ENCODE measurements at places on chromosomes 2 and 18. TPM values are rescaled to one million over a fixed set of nuclear protein-coding genes. Genes with fewer than 3 reads are reported as not detected.

CD8B gene
- not detected for total RNA-seq

PIEZO2 gene
- total RNA-seq, result not detected

TMBIM1 gene
- total RNA-seq, result 126 TPM

PTH2R gene
- total RNA-seq, result not detected

COL4A4 gene
- 3.4 TPM for total RNA-seq

- no peak for DNase-seq
These were observed 54.5 kb downstream of the PARD6G start for GRCh38 chr18:80192653-80193385.

DNA sequence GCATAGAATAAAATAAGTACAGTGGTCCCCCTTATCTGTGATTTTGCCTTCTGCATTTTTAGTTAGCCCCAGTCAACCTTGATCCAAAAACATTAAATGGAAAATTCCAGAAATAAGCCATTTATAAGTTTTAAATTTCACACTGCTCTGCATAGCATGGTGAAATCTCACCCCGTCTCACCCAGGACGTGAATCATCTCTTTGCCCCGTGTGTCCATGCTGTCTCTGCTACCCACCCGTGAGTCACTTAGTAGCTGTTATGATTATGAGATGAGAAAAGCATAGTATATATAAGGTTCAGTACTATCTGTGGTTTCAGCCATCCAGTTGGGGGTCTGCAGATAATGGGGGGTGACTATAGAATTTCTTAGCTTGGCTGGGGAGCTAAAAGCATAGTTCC lies 67.3 kb downstream of the RHBDD1 start:
- DNase-seq, result no peak

GRCh38 chr2:130826419-130826818 lies 10.3 kb upstream of the ARHGEF4 start:
- DNase-seq, result no peak

- DNase-seq, result no peak
These were observed 110.4 kb downstream of the CYP26B1 start for GRCh38 chr2:72037261-72037666.

DNA sequence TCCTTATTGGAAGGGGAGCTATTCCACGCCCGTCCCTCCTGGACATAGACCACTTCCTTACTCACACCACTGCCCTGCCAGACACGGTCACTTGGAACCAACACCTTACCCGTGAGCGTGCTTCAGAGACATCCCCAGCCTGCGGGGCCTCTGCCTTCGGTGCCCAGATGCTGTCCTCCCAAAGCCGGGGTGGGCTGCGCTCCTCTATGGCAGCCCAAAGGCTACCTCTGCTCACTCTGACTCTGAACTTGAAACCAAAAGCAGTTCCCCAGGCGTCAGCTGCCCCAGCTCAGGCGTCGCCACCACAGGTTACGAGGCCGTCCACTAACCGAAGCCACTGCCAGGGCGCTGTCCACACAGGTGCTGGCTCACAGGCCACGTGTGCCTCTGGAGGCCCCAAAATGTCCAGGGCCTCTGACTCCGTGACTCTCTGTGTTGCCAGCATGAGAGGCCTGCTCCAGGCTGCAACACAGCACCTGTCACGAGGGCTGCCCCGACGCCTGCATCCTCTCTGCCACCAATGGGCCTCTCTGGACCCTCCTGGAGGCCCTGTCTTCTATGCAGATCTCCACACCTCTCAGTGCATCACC lies 23.8 kb downstream of the HDAC4 start:
- DNase-seq, result no peak

GRCh38 chr2:171958475-171958874 lies 36.2 kb downstream of the HAT1 start:
- DNase-seq, result no peak

DNA sequence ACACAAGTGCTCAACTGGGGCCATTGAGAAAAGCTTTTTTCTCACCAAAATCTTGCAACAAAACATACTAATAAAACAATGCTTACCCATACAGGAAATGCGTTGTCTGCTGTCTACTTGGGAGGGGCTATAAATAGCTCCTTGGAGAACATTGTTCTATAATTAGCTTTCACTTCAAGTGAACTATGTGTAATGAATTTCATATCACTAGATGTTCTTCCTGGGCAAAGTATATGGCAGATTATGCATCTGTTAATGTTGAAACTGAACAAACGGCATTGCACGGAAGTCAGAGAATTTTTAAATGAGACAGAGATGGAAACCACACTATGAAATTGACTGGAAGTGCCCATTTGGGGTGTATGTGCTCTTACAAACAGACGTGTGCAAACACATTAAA lies 6.4 kb upstream of the NPAS2 start:
- DNase-seq, result no peak

DNA sequence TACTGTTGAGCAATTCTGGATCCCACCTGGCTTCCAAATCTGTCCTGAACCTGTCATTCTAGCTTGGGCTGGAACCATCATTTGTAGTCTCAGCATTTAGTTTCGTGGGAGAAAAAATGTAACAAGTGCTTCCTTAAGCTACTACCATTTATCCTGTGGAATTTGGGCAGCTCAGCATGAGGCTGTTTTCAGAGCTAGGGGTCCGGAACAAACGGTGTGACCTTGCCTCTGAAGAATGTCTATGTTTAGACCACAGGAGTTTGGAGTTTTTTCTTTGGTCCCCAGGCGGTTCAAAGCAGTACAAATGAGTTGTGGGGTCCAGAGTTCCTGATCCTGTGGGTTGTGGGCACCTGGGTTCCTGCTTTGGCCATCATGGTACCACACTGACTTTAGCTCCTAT lies 59.1 kb upstream of the TMEM178A start:
- DNase-seq, result no peak

DNA sequence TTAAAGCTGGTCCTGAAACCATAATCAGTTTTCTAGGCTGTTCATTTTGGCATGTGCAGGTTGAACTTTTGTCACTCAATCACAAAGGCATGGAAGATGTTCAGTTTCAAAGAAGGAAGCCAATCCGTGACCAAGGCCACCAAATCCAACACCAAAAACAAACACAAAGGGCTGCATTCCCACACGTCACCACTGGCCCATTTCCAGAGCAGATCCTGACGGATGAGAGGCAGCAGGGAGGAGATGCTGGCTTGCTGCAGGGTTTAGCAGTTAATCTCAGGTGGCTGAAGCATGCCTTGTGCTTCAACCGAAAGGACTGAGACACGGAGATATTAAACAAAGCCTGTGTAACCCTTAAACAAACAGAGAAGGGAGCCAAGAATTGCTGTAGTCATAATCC lies 191.9 kb upstream of the CTAGE1 start:
- DNase-seq, result peak; percentile 67

GRCh38 chr2:47888581-47889280 lies 17.6 kb downstream of the FBXO11 start:
- no peak for DNase-seq

DNA sequence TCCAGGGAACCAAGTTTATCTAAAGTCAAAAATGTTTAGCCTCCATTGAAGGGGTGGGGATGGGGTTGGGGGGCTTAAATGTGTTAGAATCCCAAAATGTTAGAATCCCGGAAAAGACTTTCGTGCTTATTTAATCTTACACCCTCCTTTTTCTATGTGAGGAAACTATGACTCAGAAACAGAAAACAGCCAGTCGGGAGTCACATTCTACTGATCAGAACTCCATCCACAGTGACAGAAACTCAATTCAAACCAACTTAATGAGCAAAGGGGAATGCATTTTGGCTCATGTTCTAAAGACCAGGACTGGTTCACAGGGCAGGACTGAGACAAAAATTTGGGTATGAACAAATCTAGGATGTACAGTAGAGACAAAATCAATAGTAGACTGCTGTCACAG lies 31.9 kb upstream of the AFTPH start:
- no peak for DNase-seq

All from heart left ventricle (tissue), 16 donors.